ENCODE measurements at places on chromosomes 11 and 22.
A peak's percentile ranks its signal among the peaks of the same experiment; 100 is the strongest.

DNA sequence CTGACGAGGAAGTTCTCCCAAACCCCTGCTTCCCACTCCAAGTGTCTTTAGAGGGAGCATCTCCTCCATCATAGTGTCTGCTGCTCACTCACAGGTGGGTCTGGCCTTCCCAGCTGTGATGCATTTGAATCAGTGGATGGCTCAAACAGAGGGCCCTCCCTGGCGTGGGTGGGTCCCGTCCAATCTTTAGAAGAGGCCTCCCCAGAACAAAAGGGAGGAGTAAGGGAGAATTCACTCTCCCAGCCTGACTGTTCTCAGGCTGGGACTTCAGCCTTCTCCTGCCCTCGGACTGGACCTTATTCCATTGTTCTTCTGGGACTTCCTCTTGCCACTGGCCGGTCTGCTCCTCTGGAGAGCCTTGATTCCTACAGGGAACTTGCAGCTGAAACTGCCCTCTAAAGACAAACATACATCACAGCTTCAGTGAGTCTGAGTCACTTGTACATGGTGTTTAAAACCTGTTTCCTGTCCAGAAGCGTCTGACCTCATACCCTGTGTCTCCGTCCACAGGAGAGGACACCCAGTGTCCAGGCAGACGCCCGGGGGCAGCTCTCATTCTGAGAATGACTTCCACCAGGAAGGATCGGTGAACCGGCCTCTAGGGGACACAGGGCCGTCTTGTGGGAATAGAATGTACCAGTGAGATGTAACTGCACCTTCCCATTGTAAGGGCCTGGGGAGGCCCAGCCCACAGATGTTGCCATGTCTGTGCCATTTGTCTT lies 234.7 kb downstream of the BRD1 start:
- DNase-seq, result no peak

- DNase-seq, result no peak
Observed at GRCh38 chr22:49966041-49966773, 5.6 kb downstream of the PIM3 start.

GRCh38 chr11:57940044-57940756 lies 83.5 kb upstream of the OR9Q1 start:
- no peak for DNase-seq

- no peak for DNase-seq
Observed at GRCh38 chr11:130816546-130817329, 99.5 kb downstream of the SNX19 start.

DNA sequence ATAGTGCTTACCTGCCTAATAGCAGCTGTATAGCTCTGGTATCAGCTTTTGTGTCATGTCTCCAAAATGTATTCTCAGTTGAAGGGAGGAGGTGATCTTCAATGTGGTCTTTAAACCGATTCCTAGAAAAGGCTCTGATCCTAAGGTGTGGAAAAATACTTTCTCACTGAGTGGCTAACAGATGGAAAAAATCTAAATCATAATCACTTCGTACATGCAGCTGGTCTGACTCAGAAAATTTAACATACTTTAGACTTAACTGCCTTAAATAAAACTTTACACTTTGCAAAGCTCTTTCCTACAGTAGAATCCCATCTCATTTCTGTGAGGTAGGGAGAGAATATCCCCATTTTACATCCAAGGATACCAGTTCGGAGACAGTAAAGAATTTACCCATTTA lies 38.0 kb downstream of the C2CD3 start:
- DNase-seq, result no peak

DNA sequence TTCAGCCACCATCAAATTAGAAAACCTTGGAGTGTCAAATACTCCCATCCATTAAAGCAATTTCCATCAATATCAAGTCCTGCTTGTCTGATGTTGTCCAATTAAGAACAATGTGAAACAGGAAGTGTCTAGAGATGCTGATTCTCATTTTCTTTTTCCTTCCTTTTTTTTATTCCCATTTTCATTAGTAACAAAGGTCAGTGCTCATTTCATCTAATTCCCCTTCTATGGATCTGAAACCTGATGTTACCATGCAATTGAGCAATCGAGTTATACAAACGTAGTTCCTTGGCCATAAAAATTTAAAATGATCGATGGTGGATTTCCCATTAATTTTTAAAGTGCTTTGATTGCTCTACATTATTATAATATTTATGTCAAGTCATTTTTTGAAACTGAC lies 330.6 kb upstream of the ZC3H12C start:
- no peak for DNase-seq

DNA sequence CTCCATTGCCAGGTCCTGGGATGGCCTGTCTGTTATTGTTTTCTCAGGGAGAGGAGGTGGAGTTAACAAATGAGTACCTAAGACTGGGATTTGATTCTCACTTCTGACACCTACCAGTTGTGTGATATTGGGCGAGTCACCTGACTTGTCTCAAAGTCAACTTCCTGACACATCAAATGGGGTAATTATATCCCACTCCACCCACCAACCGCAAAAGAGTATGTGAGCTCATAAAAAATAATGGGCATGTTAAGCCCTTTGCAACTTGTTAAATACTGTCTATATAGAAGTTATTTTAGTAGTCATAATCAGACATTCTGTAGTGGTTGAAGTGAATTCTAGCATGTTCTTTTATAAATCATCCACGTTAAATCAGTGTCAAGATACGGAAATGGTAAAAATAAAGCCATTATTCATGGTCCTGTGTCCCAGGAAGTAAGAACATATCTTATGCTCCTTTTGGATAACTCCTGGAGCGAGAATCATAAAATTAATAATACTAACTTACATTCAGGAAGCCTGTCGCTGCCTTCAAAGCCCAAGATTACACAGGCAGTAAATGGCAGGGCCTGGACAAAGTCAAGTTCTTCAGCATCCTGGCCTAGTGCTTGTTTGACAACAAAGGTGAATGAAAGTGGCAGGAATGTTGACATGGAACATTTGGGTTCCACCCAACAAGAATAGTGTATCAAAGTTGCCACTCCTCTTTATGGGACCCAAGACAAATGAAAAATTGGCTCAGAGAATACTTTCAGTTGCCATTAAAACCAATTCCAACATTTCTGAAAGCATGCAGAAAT lies 54.3 kb downstream of the SYTL2 start:
- DNase-seq, result no peak

- no peak for DNase-seq
Observed at GRCh38 chr22:20803696-20804324, 29.9 kb downstream of the SERPIND1 start.

GRCh38 chr11:86287468-86287796 lies 14.6 kb upstream of the HIKESHI start:
- DNase-seq, result no peak

DNA sequence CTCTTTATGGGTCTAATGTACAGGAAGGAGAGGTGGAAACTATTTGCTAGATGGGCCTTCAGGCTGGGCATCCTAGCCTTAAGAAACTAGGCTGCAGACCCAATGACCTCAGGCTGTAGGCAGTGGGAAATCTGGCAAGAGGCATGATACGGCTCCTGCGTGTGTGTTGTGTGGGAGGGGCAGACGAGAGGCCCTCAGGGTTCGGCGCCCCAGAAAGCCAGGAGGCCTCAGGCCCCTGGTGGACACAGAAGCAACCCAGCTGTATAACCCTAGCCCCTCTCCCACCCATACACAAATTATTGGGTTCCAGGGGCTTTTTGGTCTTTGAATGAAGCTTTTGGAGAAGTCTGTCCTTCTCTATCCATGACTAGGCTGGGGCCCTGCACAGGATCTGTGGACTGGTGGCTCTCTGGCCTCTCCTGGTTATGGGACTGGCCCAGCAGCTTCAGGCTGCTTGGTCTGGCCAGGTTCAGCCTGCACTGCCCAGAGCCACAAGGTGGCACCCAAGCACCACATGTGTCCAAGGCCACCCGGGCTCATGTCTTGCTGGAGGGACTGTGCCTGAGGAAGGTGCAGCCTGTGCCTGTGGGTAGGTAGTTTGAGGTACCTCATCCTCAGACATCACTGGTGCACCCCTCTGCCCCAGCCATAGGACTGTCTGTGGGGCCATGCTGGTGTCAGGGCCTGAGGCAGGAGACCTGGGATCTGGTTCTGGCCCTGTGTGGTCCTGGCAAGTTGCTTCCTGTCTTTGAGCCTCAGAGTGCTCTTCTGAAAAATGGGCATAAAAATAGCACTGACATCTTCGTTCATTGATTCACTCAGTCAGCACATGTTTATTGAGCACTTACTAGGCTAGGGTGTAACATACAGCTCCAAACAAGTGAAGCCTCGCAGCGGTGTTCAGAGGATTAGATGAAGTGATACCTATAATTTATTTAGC lies 87.5 kb downstream of the RRM1 start:
- DNase-seq, result peak; percentile 39

DNA sequence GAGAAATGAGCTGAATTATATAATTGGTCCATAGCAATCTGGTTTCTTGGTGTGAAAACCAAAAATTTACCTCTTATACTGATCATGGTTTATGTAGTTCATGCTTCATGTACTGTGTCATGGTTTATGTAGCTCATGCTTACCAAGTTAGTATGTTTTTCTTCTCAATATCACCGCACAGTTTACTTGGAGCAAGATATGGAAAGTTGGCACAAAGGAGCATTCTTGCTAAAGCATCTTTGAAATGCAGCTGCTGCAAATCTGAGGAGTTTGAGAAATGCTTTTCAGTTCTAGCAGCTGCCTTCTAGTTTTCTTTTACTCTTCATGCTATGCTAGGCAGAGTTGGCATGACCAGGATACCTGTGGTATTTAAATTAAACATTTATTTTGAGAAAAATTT lies 4.5 kb downstream of the OR10G7 start:
- no peak for DNase-seq

GRCh38 chr11:128680906-128681305 lies 13.0 kb upstream of the FLI1 start:
- no peak for DNase-seq

DNA sequence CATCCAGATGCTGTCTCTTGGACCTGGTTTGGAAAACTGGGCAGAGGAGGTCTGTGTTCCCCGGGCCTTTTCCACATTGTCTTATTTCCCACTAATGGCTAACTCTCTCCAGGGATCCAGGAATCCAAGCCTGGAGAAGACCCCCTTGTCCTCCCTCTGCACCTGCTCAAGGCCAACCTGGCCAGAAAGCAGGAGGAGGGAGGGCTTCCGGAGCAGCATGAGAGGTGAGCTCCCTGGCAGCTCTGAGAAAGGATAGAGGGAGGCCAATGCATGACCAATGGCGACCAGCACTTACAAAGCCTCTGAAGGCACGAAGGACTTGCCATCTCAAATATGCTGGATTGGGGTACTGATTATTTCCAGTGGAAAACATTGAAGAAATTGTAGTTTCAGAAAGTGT lies 445.0 kb upstream of the B3GAT1 start:
- no peak for DNase-seq

- DNase-seq, result no peak
Observed at GRCh38 chr22:31036671-31037550, 44.2 kb upstream of the SMTN start.

- no peak for DNase-seq
Observed at GRCh38 chr11:86761978-86762377, 38.4 kb upstream of the PRSS23 start.

- DNase-seq, result no peak
Observed at GRCh38 chr22:39148026-39148726, 4.3 kb downstream of the CBX7 start.

DNA sequence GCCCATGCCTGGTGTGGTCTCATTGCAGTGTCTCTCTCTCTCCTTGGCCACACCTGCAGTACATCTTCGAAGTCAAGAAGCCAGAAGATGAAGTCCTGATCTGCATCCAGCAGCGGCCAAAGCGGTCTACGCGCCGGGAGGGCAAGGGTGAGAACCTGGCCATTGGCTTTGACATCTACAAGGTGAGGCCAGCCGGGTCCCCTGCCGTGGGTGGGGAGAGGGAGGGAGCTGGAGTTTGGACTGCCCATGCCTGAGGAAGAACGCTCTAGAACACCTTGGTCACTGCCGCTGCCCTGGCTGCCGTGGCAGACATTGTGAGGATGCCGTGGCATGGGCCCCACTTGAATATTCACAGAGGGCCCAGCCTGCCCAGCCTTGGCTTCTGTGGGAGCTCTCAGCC lies 9.1 kb upstream of the MYO7A start:
- DNase-seq, result no peak

GRCh38 chr22:46979506-46979905 lies 217.1 kb downstream of the TBC1D22A start:
- no peak for DNase-seq

DNA sequence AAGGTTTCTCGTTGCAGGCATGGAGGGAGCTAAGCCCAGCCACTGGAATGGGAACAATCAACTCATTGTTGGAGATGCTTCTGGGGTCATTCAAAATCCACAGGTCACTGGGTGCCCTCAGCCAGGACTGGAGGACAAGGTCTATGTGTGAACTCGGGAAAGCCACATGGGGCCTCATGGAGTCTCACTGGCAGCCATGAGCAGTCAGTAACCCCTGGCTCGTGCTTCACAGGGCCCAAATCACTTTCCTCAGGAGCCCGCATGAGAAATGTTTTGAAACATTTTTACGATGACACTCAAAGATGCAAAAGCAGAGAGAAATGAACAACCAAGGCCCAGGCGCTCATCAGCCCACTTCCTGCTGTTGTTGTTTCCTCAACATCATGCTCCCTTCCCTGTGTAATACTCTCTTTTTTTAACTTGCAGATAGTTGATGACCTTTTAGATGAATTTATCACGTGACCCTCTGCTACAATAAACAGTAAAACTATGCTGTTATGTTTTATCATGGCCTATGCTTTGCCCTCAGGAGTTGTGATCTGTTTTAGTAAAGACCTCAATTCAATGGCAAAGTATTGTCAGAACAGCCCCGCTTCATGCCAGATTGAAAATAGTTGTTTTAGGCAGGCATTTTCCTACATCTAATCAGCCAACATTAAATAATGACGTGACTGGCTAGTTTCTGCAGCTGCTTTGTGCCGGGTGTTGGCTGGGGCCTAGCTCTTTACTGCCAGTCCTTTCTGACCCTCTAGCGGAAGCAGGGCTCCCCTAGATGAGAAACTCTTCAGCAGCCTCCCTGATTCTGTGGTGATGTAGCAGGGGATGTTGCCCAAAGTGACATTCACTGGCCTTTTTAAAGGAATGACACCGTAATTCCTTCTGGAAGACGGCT lies 39.7 kb downstream of the ADAMTS15 start:
- no peak for DNase-seq

DNA sequence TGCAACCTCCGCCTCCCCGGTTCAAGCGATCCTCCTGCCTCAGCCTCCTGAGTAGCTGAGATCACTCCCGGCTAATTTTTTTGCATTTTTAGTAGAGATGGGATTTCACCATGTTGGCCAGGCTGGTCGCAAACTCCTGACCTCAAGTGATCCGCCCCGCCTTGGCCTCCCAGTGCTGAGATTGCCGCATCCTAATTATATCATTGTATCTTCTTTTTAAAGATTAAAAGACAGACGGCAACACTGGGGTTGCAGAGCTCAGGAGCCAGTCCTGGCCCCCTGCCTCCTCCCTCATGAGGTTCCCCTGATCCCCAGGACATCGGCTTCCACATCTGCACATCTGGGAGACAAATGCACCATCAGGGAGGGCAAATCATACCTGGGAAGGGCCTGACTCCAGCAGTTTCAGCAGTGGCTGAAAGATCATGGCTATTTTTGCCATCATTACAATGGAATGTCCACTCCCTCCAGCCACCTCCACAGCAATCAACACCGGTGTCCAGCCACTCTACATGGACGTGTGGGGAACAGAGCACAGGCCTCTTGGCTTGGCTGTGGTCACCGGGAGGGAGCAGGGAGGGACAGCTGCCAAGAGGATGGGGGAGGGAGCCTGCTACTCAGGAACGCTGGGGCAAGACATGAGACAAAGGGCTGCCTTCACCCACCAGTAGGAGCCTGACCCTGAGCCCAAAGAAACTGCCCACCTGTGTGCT lies 9.2 kb upstream of the CELSR1 start:
- no peak for DNase-seq
